ENCODE measurements at places on chromosomes 1 and 21.

- DNase-seq, result no peak
These were observed 40.3 kb downstream of the CAPN9 start for GRCh38 chr1:230787471-230787870.

- DNase-seq, result peak; percentile 50
These were observed 45.7 kb downstream of the ZC3H11B start for GRCh38 chr1:219566951-219567947.

DNA sequence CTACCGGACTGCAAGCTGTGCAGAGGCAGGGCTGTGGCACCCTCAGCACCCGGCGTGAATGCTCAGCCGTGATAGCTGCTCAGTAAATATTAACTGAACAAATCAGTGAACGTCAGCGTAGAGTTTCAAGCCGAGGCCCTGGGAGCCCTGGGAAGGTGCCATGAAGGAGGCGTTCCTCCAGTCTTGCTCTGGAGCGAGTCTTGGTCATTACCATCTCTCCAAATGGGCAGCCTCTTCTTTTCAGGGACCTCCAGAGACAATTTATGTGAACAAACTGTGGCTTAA lies 449.2 kb downstream of the CAMTA1 start:
- DNase-seq, result no peak

DNA sequence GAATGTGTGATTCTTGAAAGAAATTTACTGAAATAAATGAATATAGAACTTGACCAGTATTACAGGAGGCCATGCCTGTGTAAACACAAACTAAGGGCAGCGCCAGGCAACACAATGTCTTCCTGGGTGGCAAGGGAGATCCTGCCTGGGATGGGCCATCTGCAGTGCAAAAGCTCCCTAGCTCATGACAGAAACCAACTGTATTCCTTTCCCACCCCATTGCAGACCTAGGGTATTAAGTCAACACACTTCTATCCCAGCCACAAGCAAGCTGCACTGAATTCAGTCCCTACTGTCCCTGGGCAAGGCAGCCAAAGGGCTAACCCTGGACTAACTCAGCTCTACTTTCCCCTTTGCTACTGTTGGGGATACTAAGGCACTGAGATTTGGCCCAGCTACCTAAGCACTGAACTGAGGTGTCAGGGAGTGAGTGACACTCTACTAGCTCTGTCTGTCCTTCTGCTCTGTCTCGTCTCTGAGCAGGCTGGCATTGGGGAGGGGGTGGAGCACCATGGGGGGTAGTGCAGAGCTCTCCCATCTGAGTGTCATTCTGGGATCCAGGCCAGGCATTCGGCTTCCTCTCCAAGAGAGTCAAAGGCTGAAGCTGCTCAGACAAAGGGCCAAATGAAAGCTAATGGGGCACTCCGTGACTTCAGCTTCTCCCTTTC lies 2.5 kb downstream of the INKA2 start:
- DNase-seq, result no peak

GRCh38 chr1:113369040-113369439 lies 21.3 kb upstream of the MAGI3 start:
- no peak for DNase-seq

DNA sequence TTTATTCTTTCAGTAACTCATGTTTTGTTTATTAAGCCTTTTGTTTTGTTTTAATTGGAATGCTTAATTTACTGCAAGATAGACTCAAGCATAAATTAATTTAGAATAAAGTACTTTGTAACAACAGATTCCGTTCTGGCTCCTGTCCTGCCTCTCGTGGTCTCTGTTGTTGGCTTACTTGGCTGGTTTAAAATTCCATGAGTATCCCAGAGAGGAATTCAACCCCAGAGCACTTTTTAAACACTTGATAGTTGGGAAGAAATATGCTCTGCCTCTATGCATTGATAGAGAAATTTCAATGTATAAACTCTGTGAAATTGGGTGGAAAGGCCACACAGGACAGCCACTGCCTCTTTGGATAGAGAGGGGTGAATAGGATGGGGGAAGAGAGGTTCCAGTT lies 89.7 kb downstream of the ATP5PO start:
- DNase-seq, result peak; percentile 12

- no peak for DNase-seq
These were observed 47.9 kb downstream of the NPHP4 start for GRCh38 chr1:5944154-5944842.

- DNase-seq, result no peak
These were observed 17.7 kb downstream of the RAP1GAP start for GRCh38 chr1:21651214-21652042.

Measured in kidney glomerular epithelial cell (primary cell).